ENCODE measurements at places on chromosomes 4 and X.

DNA sequence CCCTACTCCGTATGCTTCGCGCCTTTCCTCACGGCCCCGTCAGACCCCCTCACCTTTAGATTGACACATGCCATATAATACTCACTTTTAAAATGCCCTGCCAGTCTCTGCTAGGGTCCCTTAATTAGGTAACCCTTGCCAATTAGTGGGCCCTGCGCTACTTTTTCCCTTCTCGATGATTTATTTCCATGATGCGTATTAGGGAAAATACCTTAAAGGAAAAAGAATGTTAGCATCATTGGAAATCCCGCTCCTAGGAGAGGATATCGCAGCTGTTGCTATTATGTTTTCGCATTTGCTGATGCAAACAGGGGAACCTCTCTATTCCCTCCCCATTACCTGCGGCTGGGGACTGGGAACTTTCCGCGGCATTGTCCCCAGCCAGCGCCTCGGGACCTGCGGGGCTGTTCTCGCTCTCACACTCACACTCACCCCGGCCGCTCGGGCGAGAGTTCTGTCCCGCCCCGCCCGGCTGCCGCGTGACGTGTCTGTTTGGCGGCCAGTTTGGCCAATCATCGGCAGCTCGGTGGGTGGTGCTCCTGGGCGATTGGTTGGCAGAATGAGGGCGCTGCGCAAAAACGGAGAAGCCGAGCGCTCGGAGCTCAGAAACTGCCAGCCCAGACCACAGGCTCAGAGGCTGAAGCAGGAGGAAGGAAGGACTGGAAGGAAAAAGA, at the start of gene PCDH10:
PCDH10 (plus strand) TSS at position 605 of the 674 bp plus-strand sequence. CDS start 847 bp downstream, outside the sequence.
- DNase-seq, result peak; percentile 72

- DNase-seq, result no peak
Measured at GRCh38 chr4:48642421-48643374, 137.4 kb downstream of the FRYL start.

GRCh38 chr4:108959491-108959890, 196.6 kb upstream of the ETNPPL start:
- no peak for DNase-seq

- no peak for DNase-seq
Measured at GRCh38 chrX:53990171-53990570, 54.1 kb downstream of the PHF8 start.

DNA sequence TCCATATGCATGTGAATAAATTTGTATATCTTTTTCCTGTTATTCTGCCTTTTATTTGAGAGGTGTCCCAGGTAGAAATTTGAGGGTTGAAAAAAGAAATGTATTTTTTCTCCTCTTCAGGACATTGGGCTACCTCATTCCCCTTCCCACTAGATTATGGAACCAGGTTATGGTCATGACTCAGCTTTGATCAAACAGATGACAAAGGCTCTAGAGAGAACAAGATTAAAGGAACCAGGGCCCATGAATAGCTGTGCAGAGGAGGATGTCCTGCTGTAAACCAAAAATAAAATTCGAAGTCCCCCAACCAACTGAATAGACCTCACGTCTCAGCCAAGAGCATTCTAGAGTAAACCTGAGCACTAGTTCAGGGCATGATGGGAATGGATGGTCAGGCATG, 313.2 kb downstream of the RAPGEF2 start:
- no peak for DNase-seq

DNA sequence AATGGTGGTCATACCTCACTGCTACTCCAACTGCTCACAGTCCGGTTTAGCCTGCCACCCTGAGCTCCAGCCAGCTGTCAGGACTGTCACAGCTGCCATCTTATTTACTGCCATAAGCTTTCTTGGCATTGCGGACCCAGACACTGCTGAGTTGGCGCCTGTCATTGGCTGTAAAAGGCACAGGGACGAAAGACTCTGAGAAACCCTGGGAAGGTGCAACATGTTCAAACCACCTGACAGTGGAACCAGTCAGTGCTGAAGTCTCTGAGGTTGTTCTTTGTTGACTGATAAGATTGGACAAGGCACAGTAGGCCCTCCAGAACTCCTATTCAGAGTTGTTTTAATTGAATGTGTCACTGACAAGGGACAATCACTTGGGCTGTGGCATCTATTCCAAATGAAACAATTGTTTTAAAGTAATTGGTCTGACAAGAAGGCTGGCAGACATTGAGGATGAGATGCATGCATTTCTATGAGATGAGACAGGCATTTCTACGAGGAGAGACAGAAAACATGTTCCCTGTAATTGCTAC, 927.8 kb downstream of the STPG2 start:
- no peak for DNase-seq

GRCh38 chrX:123994730-123995129, 33.2 kb downstream of the STAG2 start:
- no peak for DNase-seq

DNA sequence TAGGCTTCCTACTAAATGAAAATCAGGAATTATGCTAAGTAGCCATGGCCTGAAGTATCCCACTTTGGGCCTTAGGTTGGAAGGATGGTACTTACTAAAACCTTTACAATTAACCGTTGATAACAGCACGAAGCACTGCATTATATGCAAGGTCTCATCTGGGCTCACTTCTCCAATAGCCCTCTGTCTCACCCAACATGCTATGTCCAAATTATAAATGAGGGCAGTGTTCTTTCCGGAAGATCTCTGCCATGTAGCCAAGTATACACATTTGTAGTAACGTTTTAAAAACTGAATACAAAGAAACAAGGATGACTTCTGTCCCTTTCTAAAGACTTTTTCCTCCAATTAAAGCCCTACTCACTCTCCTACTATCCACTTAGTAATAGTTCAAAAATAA, 51.6 kb downstream of the SCFD2 start:
- no peak for DNase-seq

DNA sequence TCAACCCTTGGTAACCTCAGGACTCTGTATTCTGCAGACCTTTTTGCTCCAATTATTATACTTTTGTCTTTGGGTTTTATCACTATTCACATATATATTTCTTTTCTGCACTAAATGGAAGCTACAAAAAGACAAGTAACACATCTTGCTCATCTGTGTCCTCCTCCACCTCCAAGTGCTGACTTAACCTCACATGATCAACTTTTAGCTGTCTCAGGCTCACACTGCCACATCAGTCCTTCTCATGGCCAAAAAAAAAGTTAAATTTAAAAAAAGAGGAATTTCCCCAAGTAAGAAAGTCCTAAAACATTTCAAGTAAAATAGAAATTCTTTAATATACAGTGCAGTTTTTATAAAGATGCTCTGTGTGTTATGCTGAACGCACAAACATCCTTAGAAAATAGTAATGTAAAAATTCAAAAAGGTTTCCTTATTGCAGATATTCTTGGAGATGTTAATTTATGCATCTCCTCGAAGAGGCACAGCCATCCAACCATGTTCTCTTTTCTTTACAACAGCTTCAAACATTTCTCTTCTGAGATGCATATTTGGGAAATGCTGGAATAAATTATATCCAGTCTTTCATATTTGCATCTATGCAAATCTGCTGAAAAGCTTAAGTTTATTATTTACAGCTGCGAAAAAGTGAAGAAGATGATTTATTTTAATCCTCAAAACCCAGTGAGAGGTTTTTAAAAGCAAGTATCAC, 37.6 kb downstream of the ARAP2 start:
- no peak for DNase-seq

DNA sequence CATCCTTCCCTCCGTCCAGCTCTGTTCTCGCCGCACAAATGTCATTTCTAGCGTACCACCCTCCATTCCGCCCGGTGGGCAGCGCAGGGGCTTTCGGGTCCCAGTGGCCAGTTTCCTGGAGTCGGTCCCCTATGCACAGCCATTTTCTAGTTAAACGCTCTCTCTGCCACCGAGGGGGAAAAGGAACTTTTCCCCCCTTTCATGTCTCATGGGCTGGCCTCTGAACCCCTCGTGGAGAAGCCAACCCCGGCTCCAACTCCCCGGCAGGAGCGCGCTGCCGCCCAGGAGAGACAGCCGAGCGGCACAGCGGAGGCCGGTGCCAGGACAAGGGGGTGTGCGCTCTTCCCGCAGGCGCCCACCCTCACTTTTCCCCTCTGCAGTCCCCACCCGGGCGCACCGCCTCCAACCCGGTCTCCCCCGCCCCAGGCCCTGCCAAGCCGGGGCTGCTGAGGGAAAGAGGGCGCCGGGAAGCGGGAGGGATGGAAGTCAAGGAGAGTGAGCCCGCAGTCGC, 662 bp downstream of the APBB2 start:
- peak; percentile 21 for DNase-seq

DNA sequence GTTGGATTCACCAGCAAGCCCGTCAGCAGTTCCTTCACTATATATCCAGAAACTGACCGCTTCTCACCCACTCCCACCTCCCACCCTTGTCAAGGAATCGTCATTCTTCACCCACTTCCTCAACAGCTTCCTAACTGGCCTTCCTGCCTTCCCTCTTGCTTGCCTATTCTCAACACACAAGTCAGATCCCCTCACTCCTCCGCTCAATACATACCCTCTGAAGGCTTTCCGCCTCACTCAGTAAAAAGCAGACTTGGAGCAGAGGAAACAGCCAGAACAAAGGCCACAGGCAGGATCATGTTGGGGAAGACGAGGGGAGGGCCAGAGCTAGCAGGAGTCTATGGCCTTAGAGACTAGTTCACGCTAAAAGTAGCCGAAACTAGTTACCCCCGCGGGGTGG, 23.7 kb downstream of the RWDD4 start:
- no peak for DNase-seq

- DNase-seq, result no peak
Measured at GRCh38 chr4:89373394-89373793, 65.8 kb upstream of the GPRIN3 start.

DNA sequence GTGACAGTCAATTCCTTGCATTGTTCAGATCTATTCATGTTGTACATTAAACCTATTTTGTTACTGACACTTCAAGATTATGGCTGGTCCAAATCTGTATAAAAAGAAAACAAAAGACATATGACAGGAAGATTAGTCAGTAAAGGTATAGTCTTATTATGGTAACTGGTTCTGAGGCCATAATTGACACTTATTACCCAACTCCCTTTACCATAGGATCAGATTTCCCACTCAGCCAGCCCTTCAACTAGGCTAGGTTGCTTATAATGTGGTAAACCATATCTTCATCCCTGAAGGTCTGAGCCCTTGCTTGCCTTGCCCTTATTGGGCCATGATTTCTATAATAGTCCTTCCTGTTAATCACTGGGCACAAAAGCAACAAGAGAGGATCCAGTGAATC, 289.6 kb downstream of the CXXC4 start:
- no peak for DNase-seq

GRCh38 chr4:122045533-122045932, 93.7 kb upstream of the TRPC3 start:
- peak; percentile 11 for DNase-seq

DNA sequence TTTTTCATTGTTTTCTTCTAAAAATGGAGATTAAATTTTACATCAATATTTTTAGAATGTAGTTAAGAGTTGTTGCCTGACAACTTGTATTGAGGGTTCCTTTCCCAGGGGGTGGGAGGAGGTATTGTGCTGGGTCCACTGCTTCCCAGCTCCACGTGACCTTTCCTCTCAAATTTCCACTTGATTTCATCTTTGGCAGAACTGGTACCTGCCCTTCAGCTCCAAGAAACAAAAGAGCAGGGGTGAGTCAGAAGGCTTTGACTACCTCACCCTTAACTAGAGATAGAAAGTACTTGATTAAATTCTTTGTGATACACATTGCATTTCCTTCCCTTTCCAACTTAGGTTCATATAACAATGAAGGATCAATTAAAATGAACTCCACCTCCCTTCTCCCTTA, 19.7 kb downstream of the TRIM2 start:
- DNase-seq, result no peak

GRCh38 chrX:129039176-129039575, 484.1 kb downstream of the SMARCA1 start:
- no peak for DNase-seq

DNA sequence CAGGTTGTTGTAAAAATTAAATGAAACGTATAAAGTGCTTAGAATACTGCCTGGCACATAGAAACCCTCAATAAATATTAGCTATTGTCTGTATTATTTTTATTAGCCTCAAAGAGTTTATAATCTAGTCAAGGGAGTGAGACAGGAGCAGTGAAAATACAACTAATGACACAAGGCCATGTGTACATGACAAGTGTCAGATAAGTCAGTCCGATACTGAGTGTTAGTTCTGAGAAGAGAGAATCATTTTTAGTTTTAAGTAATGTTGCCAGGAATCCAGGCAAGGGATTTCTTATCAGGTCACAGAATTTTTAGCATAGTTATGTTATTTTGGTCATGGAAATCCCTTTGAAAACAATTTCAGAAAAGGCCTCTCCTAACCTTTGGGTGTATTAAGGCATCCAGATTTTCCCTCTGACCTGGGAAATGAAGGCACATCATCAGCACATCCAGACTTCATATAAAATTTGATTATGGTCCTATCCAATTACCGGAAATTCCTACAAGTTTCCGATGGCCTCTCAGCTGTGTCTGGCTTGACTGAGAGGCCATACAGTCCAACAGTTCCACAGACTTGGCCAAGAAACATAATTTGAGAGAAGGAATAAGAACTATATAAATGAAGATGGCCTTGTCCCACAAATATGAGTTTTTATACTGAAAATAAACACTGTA, 35.7 kb downstream of the PPARGC1A start:
- DNase-seq, result no peak

DNA sequence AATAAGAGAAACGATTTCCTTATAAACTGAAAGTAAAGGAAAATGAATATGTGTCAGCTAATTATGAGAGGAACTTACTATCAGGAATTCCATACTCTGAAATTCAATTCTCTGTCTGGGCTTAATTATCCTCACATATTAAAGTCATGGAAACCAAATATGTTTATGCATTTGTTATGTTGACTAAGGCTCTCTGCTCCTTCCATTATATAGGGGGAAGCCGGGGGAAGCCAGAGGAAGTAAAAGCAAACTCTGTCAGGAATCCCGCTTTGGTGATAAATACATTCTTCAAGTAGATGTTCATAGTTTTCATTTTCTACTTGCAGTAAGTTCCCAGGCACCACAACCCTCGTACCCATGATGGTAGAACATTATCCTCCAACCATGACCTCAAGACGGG, 142.8 kb upstream of the VCX2 start:
- no peak for DNase-seq

GRCh38 chr4:143654571-143654970, 45.9 kb downstream of the FREM3 start:
- no peak for DNase-seq

DNA sequence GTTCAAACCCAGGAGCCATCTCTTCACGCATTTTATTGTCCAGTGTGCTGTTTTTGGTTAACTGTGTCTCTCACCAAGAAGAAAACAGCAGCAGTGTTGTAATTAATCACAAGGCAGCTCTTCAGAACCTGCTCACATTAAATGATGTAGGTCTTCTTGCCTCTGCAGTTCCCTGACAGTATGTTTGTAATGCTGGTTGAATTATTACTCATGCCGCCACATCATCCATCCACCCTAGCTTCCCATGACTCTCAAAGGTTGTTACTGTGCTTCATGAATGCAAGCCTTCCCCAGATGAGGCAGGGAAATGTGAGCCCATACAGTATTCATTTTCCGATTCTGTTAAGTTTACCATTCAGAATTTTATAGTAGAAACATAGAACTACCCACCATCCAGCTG, 17.4 kb downstream of the TLR10 start:
- DNase-seq, result no peak

DNA sequence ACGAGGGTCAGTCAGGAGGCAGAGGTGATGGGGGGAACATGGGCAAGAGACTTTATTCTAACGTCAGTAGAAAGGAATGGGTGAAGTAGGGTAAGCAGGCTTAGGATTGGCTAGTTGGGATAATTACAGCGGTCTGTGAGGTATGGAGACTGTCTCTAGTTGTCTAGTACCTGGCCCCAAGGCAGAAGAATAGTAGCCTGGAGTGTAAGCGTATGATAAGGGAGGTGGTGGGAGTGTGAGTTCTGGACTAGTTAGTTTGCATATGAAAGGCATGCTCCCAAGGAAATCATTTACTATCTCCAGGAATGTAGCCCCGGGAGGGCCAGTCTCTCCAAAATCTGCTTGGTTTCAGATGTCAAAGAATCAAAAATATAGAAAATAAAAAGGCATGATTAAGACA, 219.6 kb upstream of the ANXA3 start:
- DNase-seq, result no peak
